ENCODE measurements at places on chromosomes 7 and 10.

GRCh38 chr10:78672918-78673317, 395.8 kb upstream of the ZMIZ1 start:
- DNase-seq = no peak

DNA sequence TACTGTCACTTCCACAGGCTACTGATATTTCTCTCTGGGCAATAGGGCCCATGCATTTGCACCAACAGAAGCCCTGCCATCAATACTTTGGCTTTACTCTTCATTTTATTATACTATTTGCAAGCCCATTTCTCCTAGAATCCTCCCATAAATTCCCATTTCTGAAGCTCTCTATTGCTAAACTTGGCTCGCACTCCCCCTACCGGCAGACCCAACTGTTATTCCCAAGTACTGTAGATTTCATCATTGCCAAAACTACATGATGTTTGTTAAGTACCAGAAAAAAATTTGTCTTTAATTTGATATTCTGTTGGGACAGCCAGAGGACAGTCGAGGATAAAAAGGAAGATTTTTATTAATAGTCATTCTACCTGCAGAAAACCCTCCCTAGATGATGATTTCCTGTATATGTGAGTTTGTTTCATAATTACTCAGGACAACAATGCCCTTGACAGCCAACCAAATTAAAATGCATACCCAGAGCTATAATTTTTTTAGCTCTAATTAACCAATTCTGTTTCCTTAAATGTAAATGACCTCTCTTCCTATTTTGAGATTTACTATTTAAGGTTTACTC, 298.6 kb downstream of the REEP3 start:
- peak; percentile 64 for DNase-seq

GRCh38 chr7:150727381-150727780, 9.8 kb upstream of the GIMAP5 start:
- DNase-seq = no peak

DNA sequence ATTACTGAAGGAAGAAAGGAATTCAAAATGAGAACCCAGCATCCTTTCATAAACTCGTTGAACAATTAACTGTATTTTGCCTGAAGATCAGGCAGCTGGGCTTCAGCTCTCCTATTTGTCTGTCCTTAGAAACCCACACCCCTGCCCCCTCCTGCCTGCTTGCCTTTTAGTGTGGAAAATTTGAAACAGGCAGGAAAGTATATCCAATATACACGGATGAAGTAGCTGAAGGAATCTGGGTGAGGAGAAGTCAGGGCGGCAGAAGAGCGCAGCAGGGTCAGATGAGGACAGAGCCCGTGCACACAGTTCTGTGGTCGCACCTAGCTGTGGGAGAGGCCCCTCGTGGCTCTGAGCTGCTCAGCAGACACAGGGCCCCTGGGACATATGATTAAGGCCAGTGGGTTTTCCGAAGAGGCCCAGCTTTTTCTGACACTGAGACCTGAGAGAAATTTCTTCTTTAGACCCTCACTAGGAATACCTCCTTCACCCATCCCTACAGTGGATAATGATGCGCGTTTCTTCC, 87.9 kb downstream of the ACTR3B start:
- peak; percentile 24 for DNase-seq

DNA sequence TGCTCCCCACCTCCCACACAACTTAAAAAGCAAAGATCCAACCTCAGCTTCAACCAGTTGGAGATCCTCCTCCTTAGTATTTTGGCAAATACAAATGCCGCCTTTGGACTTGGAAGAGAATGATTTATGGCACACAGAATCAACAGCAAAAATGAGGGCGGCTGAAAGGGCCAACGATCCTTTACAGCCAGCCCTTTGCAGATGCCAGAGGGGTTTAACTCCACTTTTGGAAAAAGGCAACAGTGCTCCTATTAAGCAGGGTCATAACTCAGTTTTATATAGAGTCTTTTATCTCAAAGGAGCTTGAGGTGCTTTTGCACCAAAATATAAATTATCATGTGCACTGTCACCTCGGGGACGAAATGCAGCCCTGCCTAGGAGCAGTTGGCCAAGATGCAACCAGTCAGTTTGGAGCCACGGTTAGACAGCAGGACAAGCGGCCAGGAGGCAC, 56.7 kb upstream of the JCAD start:
- DNase-seq = no peak

DNA sequence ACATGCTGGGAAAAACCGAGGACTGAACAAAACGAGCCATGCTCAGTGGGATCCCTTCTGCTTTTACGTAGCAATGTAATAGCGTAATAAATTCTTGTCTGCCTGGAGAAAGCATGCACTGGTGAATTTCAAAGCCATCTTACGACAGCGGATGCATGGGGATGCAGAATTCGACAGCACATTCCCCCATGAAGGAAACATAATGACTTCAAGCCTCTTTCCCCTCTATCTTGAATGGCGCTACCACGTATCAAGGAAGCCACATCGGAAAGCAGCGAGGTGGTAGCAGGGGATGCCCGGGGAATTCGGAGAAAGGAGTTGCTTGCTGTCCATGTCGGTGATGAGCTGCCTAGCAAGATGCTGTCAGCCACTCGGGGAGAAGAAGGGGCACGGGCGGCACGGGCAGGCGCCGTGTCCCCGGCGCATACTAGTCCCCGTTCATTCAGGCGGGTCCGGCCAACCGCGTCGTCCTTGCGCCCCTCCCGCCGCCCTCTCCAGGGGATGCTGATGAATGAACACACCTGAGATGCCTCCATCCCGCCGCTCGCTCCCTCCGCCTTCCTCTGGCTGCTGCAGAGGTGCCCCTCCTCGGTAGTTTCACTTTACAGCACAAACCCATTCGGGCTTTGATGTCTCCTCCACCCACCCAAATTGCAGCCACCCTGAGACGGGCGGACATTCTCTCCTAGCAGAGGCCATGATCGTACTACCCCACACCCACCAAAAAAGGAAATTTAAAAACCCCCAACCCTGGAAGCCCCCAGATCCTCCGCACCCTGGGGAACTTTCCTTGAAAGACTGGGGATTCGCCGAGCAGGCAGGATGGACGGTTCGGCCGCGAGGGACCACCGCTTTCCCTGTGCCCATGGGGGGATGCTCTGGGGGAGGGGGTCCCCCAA, 644 bp downstream of the SORBS1 start:
- peak; percentile 13 for DNase-seq

GRCh38 chr7:51545131-51545530, 228.5 kb upstream of the COBL start:
- no peak for DNase-seq

DNA sequence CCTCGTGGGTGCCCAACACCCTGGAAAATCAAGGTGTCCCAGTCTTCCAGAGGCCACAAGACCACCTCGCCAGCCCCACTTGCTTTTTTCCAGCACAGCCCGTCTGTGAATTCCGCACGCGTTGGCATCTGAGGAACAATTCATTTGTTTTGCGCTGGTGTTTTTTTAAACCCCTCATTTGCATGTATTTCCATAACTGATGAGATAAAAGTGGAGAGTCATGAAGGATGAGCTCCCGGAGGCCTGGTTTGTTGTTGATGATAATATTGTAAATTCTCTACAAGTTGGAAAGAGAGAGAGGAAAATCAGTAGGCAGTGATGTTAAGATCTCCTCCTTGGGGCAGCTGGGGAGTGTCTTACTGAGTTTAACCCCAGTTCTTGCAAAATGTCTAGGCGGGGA, 34.6 kb downstream of the SLC29A3 start:
- DNase-seq = no peak

- no peak for DNase-seq
These were observed 45.6 kb downstream of the PDSS1 start for GRCh38 chr10:26743091-26743490.

- no peak for DNase-seq
These were observed 243.0 kb upstream of the KLF6 start for GRCh38 chr10:4028027-4028471.

GRCh38 chr10:125057158-125058001, 103.0 kb downstream of the CTBP2 start:
- DNase-seq = peak; percentile 63

GRCh38 chr10:11157292-11158076, 139.8 kb downstream of the CELF2 start:
- DNase-seq = no peak

DNA sequence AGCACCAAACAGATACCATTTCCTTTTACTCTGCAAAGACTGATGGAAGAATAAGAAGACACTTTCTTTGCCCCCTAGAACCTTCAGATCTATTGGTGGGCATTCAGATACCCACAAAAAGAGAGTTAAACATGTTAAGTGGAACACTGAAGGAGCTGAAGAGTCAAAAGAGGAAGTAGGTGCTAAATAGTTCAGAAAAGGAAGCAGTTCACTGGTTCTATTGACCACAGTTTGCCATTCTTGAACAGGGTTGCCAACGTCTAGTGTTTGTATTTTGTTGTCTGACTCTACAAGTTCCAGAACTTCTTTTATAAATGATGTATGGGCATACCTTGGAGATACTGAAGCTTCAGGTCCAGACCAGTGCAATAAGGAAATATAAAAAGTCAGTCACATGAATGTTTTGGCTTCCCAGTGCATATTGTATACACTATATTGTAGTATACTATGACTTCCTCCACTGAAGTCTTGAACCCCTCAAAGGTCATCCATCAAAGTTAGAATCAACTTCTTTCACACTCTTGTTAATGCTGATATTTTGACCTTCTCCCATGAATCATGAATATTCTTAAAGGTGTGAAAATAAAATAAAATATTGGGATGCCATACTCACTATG, 47.5 kb upstream of the AGR3 start:
- no peak for DNase-seq

Measured in astrocyte of the cerebellum (primary cell).